ENCODE measurements at places on chromosomes 2 and 18.

- no peak for DNase-seq
Observed at GRCh38 chr18:3593381-3593903, 143.5 kb downstream of the TGIF1 start.

- DNase-seq = no peak
Observed at GRCh38 chr2:74532222-74532621, 2.5 kb downstream of the HTRA2 start.

GRCh38 chr2:132667706-132668105 lies 2.3 kb downstream of the LYPD1 start:
- no peak for DNase-seq

DNA sequence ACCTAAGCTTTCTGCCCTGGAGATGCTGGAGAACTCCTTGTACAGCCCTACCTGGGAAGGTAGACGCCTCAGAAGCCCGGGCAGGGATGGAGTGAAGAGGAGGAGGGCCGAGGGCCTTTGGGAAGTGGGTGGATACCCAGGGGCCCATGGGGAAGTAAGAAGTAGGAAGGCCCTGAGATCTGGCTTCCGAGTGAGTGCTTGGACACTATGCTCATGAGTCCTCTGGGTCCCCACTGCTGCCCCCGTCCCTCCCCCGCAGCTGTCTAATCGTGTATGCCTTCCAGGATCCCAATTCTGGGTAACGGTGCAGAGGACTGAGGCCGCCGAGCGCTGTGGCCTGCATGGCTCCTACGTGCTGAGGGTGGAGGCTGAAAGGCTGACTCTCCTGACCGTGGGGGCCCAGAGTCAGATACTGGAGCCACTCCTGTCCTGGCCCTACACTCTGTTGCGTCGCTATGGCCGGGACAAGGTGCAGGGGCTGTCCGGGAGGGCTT lies 1.1 kb downstream of the DOK1 start:
- no peak for DNase-seq

DNA sequence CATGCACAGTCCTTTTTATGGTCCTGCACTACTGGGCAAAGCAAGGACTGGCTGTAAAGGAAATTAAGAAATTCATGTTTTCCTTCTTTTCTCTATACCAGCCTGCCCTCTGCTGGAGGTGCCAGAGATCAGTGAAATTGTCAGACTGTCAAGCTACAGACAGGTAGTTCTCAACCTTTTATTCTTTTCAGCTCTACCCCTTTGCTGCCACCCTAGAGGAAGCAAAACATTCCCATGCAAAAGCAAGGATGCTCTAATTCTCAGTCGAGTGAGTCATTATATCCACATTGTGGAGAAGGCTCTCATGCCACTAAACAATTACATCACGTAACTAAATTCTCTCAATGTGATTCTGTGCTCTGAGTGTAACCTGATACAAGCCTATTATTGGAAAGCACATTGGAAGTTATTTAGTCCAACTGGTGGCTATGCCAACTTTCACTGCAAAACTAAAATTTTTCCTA lies 25.0 kb upstream of the RAPGEF4 start:
- no peak for DNase-seq

DNA sequence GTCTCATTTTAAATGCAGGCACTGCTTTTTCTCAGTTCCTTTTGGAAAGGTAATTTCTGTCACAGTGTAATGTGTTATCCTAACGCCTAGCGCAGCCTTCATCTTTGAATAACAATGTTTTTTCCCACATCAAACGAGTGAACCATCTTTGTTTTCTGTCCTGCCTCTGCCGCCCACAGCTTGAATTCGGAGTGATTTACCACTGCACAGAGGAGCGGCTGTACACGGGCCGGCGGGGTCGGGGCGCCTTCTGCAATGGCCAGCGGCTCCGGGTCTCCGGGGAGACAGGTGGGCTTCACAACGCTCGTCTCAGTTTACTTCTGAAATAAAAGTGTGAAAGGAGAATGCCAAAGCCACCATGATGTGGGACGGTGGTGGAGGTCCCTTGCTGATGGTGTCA lies 32.8 kb downstream of the IMPA2 start:
- DNase-seq = no peak

DNA sequence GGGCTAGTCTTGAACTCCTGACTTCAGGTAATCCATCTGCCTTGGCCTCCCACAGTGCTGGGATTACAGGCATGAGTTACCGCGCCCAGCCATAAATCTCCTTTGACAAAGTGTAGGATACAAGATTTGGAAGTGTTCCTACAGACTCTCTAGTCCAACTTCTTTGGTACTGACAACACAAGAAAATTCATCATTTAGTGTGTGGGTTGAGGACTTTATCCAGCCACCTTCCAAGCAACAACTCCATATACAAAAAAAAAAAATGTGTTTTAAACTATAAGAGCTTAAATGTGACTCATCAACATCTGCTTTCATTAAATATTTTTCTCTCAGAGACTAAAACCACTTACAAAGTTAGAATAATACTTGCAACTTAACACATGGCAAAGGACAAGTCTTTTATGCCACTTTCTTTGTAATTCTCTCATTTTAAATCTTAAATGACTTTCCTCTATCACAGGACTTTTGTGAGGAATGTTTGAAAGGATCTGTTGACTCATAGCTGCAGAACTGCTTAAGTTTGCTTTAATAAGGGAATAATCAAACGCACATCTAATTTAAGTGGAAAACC lies 46.2 kb upstream of the ITGAV start:
- DNase-seq = no peak

GRCh38 chr2:84631985-84632384 lies 115.7 kb downstream of the DNAH6 start:
- DNase-seq = no peak

- DNase-seq = no peak
Observed at GRCh38 chr2:142843731-142844130, 33.7 kb upstream of the KYNU start.

DNA sequence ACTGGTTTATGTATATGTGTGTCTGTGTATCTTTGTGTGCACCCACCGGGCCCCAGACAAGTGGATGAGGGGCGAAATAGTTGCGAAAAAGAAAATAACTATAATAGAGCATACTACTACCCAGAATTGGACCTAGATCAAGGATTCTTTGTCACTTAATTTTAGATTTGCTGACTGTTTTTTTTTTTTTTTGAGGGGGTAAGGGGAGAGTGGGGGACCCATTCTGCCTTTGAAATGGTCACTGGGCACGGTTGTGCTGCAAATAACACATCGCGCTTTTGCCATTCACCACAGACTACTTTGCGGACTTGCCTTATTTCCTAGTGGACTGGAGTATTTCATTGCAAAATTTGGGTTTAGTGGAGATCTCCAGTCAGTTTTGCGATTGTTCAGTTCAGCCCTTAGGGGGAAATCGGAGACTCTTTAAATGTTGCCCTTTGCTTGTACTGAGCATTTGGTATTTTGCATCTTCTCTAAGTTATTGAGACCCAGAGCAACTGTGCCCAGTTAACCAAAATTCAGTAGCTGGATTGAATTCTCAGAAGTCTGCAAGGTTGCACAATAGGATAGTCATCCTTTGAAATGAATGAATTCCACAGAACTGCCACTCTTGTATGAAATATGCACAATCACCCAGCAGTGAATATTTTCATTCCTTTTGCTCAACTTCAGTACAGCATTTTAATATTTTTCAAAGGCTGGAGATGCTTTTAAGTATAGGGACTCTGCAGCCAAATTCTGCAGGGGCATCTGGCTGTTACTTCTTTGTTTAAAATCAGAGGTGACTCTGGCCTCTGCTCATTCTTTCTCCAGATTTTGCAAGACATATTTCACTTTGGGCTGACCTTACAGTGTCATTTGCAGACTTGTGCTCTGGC lies 2.9 kb downstream of the TRIB2 start:
- no peak for DNase-seq

DNA sequence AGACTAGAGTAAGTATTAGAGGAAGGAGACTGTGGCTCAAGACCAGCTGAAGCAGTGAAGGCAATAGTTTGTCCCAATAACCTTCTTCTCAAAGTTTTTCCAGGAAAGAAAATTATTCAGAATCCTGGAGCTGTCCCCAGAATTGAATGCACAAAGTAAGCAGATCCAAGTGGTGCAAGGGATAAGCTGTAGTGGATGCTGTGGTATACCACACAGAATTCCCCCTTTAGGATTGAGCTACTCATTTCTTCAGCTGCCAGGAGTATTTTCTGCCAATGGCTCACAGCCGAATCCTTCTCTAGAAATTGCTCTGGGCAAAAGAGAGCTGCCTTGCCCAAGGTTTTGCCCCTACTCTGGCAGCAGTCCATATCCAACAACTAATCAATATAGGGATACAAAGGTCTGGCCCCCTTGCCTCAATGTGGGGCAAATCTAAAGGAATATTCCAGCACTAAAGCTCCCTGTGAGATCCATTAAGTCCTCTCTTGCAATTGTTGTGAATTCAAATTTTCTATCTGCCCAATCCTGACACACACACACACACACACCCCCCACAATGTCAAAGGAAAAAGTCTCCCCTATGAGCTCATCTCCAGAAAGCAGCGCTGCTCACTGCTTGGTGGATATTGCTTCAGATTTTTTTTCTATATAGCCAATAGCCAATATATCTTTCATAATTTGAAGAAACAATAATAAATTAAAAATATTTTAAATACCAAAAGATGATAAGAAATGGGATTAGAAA lies 18.4 kb upstream of the TCF7L1 start:
- DNase-seq = no peak

- DNase-seq = no peak
Observed at GRCh38 chr2:88100489-88100858, 27.4 kb downstream of the FABP1 start.

DNA sequence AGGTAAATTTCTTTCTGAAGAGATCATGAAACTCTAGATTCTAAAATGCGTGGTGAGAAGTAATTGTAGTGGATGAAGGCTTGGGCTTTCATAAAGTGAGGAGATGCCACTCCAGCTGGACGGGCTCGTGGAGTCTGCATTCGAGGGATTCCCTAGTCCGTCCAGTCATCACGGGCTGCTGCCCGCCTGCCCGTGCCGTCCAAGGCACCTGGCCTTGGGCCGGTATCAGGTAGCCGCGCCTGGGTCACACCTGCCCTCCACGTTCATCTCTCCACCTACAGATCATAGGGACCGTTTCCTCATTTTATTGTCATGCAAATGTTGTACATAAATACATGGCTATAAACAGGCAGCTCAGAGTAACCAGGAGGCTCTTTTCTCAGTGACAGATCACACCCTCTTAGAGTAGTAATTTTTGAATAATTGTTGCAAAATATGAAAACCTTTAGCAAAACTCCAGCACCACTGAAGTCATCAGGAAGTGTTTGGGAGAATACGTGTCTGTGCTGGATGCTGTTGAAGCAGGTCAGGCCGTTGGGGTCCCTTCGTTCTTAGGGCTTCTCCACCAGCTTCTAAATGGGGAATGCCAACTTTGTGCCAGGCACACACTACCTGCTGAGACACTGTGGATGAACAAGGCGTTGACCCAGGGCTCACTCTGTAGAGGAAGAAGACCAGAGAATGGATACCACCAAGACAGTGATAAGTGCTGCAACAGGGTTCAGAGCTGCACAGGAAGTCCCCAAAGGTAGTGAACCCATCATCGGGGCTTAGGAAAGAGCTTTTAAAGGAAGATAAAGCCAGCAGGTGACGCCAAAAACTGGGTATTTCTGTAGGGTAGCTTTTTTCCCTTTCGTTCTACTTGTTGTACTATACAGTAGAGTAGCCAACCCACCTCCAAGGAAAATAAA lies 112.5 kb downstream of the FAM210A start:
- no peak for DNase-seq

All from large intestine (tissue), 12 donors.